ENCODE measurements at places on chromosomes 16 and 17. TPM values are rescaled to one million over a fixed set of nuclear protein-coding genes. Genes with fewer than 3 reads are reported as not detected.

The TEKT5 gene
- not detected for total RNA-seq

The CLUH gene
- total RNA-seq: 45.1 TPM

The SDK2 gene
- 0.11 TPM for total RNA-seq

The PYY gene
- total RNA-seq: not detected

The NTN1 gene
- total RNA-seq: 0.12 TPM

The MYLK3 gene
- total RNA-seq: 0.37 TPM

The UTS2R gene
- not detected for total RNA-seq

The OTOA gene
- under 0.01 TPM for total RNA-seq
